EL (cell line): ENCODE measurements at places on chromosomes 16 and 17.
A peak's percentile ranks its signal among the peaks of the same experiment; 100 is the strongest.

DNA sequence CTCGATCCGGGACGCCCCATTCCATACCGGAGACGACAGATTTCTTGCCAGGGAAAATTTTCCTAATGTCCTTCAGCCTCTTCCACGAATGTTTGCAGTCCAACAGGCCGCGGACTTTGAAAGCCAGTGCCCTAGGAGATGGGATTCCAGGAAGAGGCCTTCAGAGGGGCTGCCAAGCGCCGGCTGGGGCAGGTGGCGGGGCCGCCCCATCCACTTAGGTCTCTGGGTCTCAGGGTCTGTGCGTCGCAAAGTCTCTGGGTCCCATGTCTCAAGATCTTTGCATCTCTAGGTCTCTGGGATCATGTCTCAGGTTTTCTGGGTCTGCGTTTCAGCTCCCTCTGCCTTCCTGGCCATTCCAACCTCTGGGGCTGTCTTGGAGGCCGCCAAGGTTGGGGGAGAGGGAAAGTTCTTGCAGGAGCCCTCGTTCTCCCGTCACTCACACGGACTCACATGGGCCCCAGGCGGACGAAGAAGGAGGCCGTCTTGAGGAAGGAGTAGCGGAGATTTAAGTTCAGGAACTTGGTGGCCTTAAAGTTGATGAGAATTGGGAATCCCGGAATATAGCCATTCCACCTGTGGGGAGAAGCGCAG, 7.2 kb downstream of the ALOX12B start:
- DNase-seq, result no peak

- DNase-seq, result no peak
Measured at GRCh38 chr17:80879723-80880647, 111.7 kb upstream of the CHMP6 start.

DNA sequence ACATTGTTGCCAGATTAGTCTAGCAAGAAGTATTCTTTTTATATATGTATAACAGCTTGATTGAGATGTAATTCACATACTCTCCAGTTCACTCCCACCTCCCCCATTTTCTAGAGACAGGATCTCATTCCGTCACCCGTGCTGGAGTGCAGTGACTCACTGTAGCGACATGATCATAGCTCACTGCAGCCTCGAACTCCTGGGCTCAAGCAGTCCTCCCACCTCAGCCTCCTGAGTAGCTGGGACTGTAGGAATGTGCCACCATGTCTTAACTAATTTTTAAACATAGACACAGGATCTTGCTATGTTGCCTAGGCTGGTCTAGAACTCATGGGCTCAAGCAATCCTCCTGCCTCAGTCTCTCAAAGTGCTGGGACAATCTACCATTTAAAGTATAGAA, 3.3 kb upstream of the RSAD1 start:
- no peak for DNase-seq

DNA sequence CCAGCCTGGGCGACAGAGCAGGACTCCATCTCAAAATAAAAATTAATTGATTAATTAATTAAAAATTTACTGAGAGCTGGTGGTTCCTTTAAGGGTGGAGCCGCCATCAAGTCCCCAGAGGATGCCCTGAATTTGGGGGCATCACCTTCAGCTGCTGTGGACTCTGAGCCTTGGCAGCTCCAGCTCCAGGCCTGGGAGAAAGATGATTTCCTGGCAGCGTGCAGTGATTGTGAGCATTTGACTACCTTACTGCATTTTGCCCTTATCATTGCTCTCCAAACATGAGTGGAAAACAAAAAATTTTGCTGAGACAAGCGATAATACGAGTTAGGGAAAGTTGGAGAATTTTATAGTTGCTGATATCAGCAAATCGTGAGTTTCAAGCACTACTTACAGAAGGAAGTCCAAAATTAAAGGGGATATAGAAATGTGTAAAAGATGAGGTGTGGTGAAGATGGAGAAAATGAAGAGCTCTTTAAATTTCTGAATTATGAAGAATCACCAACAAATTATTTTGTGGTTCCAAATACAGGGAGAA, 2.6 kb upstream of the ITGAD start:
- DNase-seq, result no peak

GRCh38 chr17:49596613-49597244, 21.1 kb downstream of the NXPH3 start:
- DNase-seq, result no peak

GRCh38 chr17:59829217-59830006, 63.3 kb downstream of the TUBD1 start:
- peak; percentile 99 for DNase-seq

GRCh38 chr17:77322514-77323412, 182.0 kb downstream of the SEC14L1 start:
- DNase-seq, result peak; percentile 99

- no peak for DNase-seq
Measured at GRCh38 chr17:70655176-70655958, 486.0 kb downstream of the KCNJ2 start.

DNA sequence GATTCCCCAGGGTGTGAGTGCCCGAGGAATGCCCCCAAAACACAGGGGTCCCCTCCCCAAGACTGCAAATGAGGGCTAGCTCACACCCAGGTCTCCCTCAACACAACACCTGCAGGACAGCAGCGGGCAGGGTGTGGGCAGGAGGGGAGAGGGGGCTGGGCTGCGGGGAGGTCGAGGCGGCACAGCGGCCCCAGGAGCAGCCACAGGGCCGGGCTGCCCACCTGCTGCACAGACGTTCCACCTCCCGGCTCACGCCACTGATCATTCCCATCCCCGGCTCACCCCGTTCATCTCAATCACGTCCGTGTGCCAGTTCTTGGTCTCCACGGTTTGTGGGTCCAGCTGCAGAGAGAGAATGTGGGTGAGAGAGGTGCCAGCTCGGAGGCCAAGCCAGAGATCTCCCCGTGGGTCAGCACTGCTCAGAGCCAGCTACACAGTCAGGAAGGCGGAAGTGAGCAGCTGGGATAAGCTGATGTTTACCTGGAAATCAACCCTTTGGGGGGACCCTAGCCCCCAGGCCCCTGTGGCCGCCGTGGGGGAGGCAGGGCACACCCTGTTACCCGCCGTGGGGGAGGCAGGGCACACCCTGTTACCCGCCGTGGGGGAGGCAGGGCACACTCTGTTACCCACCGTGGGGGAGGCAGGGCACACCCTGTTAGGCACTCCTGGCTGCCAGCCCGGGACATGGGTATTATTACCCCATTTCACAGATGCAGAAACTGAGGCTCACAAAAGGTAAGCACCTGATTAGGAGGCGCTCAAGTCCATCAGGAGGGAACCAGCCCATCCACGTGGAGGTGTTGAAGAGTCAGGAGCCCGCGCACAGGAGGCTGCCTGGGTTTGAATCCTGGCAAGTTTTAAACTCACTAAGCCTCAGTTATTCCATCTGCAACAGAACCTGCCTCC, 16.1 kb downstream of the TIMM22 start:
- no peak for DNase-seq

DNA sequence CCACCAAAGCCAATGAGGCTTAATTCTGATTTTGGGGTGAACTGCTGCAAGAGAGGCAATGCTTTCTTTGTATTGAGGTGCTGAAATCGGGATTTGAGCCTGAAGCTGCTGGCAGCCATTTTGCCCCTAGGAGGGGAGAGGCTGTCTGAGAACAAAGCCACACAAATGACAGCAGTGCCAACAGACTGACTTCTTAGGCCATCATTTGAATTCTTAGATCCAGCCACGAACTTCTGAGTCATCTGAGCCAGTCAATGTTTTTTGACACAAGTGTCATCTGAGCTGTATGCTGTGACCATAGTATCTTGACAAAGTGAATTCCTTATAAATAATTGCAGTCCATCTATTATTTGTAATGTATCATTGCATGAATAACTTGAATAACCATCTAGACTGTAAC, 29.0 kb downstream of the HYDIN start:
- no peak for DNase-seq

- DNase-seq, result peak; percentile 83
Measured at GRCh38 chr17:78341559-78342448, 18.1 kb downstream of the SOCS3 start.
